Prostate gland (tissue), 2 donors: ENCODE measurements at places on chromosomes 6 and 20. TPM values are rescaled to one million over a fixed set of nuclear protein-coding genes. Genes with fewer than 3 reads are reported as not detected.

GCNT2 gene
- total RNA-seq = 58.2 TPM

PRKN gene
- 10.7 TPM for total RNA-seq

BACH2 gene
- 5.2 TPM for total RNA-seq

SMLR1 gene
- total RNA-seq = not detected

TMC2 gene
- total RNA-seq = not detected

LSM2 gene
- 52.5 TPM for total RNA-seq

RBBP8NL gene
- total RNA-seq = 4.9 TPM

MLN gene
- not detected for total RNA-seq

HLA-DRB1 gene
- total RNA-seq = 22.1 TPM

KHDC1 gene
- 4.2 TPM for total RNA-seq

SEL1L2 gene
- total RNA-seq = 0.28 TPM

RAET1L gene
- not detected for total RNA-seq

LY86 gene
- 1.5 TPM for total RNA-seq

LGSN gene
- total RNA-seq = not detected
